ENCODE measurements at places on chromosomes 3 and 15.

DNA sequence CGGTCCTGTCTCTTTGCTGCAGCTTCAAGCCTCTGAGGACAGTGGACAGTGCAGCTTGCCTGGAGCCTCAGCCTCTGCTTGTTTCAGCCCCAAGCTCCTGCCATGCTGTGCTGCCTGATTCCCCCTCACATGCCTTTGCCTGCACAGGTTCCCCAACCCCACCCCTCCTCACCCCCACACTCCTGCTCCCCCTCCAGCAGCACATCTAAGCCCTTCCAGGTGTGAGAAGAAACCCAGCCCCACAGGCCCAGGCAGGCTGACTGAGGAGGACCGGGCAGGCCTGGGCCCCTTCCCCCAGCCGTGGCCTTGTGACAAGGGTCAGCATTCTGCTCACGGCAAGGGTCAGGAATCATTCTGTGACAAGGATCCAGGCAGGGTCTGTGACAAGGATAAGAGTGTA, 22.8 kb downstream of the VIPR1 start:
- no peak for DNase-seq

DNA sequence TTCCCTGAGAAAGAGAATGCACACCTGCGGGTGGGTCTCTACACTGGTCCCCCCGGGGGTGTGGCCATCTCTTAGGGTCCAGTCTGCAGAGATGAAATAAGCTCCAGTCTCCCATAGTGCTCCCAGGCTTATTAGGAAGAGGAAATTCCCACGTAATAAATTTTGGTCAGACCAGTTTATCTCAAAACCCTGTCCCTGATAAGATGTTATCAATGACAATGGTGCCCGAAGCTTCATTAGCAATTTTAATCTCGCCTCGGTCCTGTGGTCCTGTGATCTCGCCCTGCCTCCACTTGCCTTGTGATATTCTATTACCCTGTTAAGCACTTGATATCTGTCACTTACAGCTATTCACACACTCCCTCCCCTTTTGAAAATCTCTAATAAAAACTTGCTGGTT, 46.8 kb downstream of the OR5H15 start:
- DNase-seq: no peak

GRCh38 chr15:74257105-74257504, 21.0 kb downstream of the CCDC33 start:
- no peak for DNase-seq

DNA sequence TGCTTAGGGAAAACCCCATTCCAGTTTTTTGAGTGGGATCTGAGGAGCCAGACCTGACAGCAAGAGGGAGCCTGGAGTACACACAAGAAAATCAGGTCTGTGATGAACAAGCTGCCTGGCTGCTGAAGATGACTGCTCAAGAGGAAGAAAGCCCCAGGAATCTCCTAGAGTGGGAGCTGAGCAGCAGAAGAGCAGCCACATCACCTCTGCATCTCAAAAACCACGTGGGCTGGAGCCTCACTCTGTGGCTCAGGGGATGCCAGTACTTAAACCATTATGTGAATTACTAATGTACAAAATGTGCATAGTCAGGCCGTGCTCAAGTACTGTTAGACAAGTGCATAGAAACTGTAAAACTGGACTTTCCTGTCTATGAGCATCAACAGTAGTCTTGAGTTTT, 52.4 kb downstream of the SLC9A9 start:
- no peak for DNase-seq

GRCh38 chr3:45964139-45964538, 20.9 kb downstream of the CXCR6 start:
- DNase-seq: no peak

GRCh38 chr3:60456180-60456579, 795.1 kb downstream of the FHIT start:
- DNase-seq: no peak

GRCh38 chr15:70318594-70319465, 221.1 kb upstream of the TLE3 start:
- no peak for DNase-seq

DNA sequence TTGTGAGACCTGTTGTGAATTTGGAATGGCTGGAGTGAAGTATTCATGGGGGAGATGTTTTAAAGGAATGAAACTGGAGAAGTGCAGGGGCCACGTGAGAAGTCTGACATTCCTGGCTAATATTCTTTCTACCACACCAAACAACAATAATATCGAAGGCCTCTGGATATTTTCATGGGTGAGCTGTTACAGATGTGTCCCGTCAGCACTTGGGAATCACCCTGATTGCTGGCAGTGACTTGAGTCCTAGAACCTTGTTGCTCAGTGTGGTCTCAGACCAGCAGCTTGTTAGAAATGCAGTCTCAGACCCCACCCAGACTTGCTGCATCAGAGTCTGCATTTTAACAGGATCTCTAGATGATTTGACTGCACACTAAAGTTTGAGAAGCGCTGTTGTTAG, 113.8 kb downstream of the ITPR1 start:
- no peak for DNase-seq

GRCh38 chr15:69537901-69538300, 85.3 kb downstream of the RPLP1 start:
- DNase-seq: no peak

DNA sequence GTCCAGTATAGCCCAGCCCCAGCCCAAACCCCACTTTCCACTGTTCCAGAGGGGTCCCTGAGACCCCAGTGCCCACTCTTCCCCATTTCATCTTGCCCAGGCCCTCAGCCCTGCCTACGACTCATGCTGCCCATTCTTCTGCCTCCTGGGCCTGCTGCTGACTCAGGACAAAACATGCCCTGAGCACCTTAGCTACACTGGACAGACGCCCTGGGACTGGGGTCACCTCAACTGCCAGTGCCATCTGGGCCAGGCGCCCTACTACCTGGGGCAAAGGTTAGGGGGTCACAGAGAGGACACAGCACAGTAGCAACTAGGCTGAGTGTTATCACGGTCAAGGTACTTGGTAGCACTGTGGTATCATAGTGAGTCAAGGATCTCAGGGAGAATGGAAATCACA, 2.6 kb upstream of the LAMB2 start:
- no peak for DNase-seq

- no peak for DNase-seq
Observed at GRCh38 chr15:26838742-26839460, 28.0 kb upstream of the GABRA5 start.

Data from C1 segment of cervical spinal cord (tissue), 14 donors.